Activated CD4-positive, alpha-beta T cell treated with anti-CD3 and anti-CD28 coated beads, Interleukin-2, amount 10 ng/mL, durations not matched to agents 7 days and 5 days (primary cell): ENCODE measurements at places on chromosomes 6 and 20.

DNA sequence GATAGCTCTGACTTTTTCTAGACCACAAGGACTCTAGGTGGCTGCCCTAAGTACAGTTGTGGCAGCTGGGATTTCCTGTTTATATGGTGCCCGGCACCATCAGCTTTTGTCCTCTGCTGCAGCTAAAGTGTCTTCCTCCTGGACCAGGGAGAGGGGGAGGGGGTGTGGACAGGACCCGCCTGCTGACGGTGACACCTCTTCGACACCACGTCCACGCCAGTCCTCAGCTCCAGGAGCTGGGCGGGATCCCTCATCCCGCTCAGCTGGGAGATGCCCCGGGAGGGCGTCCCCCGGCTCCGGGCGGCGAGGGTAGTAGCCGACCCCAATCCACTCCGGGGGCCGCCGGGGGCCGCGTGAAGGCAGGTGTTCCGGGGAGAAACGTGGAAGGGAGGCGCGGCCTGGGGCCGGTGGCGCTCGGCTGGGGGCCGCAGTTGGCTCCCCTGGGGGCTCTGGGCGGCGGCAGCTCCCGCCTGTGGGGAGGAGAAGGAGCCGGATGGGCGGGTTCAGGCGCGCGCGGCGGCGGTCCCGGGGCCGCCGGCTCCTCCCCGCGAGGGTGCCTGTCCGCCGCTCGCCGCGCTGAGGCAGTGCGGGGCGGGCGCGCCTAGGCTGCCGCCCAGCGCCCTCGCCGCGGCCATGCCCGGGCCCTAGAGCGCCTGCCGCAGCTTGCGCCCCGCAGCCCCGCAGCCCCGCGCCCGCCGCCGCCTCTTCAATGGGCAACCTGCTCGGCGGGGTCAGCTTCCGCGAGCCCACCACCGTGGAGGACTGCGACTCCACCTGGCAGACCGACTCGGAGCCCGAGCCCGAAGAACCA is at the start of gene OGFRL1:
Gene OGFRL1 (plus strand): TSS at position 584 of the 811 bp plus-strand sequence. CDS start 126 bp downstream, at position 710.
- DNase-seq: peak; percentile 72
- no peaks in the 10 kb centered on the region for H3K27me3 ChIP-seq
- peaks cover 40% of the 10 kb centered on the region for H3K4me1 ChIP-seq
- peaks cover 15% of the 10 kb centered on the region for H3K36me3 ChIP-seq
- H3K27ac ChIP-seq: peak within 1 kb of the TSS; percentile 85

DNA sequence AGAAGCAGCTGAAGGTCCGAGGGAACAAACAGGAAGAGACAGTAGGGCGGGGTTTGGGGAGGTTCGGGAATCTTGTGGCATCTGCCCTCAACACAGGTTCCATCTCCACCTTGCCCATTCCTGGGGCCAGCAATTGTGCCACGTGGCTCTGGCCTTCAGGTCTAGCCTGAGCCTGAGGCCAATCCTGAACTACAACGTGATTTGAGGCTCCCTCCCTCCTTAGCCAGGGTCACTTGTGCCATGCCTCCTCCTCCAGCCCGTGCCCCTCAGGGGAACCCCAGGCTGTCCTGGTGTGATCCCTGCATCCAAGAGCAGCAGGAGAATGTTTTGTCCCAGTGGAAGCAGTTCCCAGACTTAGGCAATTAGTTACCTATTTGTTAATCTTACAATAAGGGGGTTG is 3.0 kb downstream of the CST9 start:
- no peak overlapping the region for H3K27ac ChIP-seq
- H3K36me3 ChIP-seq: no peaks in the 10 kb centered on the region
- no peaks in the 10 kb centered on the region for H3K4me1 ChIP-seq
- DNase-seq: no peak

GRCh38 chr6:51472745-51473487 is 614.5 kb downstream of the PKHD1 start:
- H3K27me3 ChIP-seq: no peaks in the 10 kb centered on the region
- H3K4me3 ChIP-seq: no peak overlapping the region
- H3K4me1 ChIP-seq: no peaks in the 10 kb centered on the region
- DNase-seq: no peak

- H3K27me3 ChIP-seq: no peaks in the 10 kb centered on the region
- no peak overlapping the region for H3K4me3 ChIP-seq
Measured at GRCh38 chr6:35842381-35842780, 37.2 kb downstream of the LHFPL5 start.

- no peak overlapping the region for H3K27ac ChIP-seq
- H3K36me3 ChIP-seq: no peaks in the 10 kb centered on the region
- H3K27me3 ChIP-seq: peaks cover 6% of the 10 kb centered on the region
- no peak for DNase-seq
- no peaks in the 10 kb centered on the region for H3K4me1 ChIP-seq
Measured at GRCh38 chr6:16803294-16804200, 42.3 kb upstream of the ATXN1 start.

GRCh38 chr6:40998661-40999060 is 40.4 kb downstream of the UNC5CL start:
- no peak for DNase-seq
- H3K36me3 ChIP-seq: no peaks in the 10 kb centered on the region

DNA sequence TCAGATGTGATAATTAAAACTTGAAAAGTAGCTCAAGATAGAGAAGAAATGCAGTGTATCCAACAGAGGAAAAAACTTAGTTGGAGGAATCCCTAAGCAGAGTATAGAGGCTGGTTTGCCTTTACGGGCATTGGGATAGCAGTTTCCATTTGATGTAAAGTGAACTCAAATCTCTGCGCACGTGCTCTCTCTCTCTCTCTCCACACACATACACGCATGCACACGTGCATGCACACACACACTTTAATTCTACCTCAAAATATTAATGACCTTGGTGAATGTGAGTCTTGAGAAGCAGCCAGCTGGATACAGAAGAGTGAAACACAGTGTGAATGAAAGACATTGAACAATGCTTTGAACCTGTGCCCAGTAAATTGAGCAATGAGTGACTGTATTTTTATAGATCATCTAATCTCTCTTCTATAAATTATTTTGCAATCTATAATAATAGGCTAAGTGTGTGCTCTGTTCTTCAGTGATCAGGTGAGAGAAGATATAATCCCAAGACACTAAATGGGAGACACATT is 247.7 kb upstream of the FAM83B start:
- no peak overlapping the region for H3K4me3 ChIP-seq
- H3K4me1 ChIP-seq: no peaks in the 10 kb centered on the region
- no peak overlapping the region for H3K27ac ChIP-seq
- DNase-seq: no peak
- no peaks in the 10 kb centered on the region for H3K36me3 ChIP-seq
- no peaks in the 10 kb centered on the region for H3K27me3 ChIP-seq

DNA sequence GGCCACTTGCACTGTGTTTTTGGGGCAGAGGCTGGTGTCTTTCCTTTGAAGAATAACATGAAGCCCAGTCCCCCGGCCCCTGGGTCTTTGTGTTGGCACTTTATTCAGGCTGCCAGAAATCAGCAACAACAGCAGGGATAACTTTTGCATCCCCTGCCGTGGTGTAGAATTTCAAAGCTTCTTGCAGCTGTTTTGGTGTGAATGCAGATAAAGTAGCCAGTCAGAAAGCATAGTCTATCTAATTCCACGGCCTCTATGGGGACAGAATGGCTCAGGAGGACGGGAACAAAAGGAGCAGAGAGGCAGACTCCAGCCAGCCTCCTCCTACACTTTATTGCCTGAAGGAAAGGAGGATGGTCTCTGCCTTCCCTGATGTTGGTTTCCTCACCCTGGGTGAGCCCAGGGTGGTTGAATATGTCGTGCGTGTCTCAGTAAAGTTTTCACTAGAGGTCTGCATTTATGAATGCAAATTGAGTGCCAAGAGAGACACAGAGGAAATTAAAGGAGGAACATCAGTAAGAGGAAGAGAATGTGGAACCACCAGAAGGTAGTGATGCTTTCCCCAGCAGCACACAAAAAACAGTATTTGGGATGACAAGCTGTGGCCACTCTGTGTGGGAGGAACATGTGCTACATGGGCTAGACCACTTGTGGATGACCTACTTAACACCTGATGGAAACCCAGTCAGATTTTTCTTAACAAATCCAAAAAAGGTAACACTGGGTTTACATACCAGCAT is 125.9 kb upstream of the TRAF3IP2 start:
- no peaks in the 10 kb centered on the region for H3K27me3 ChIP-seq
- peaks cover 66% of the 10 kb centered on the region for H3K36me3 ChIP-seq
- no peak overlapping the region for H3K27ac ChIP-seq
- no peak for DNase-seq
- H3K4me1 ChIP-seq: peaks cover 57% of the 10 kb centered on the region

DNA sequence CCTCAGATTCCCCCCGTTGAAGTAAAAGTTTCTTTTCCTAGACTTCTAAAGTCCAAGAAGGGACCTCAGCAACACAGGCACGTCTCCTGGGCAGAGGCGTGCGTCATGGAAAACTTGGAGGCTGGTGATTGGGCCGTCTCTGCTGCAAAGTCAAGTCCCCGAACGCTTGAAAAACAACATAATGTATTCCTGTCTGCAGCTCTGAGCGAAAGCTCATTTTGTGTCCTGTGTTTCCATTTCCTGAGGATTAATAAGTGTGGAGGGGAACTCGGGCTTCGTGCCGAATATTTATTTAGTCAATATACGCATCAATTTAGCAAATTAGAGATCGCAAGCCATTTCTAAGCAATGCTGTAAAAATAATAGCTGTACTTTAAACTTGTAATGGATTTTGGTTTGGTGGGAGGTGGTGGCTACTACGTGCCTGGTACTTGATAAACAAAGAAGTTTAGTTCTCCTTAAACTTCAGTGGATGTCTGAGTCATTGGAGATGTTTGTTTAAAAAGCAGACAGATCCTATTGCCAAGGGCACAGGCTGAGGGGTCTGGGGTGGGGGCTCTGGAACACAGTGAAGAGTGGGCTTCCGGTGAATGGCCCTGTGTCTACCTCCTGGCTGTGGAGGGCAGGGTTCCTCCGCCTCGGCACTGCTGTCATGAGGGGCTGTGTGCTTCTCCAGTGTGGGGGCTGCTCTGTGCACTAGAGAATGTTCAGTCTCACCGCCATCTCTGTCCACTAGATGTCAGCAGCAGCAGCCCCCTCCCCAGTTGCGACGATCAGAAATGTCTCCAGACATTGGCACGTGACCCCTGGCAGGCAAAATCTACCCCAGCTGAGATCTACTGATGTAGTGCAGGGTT is 21.8 kb downstream of the PCK1 start:
- no peak for DNase-seq
- H3K4me1 ChIP-seq: no peaks in the 10 kb centered on the region
- no peak overlapping the region for H3K27ac ChIP-seq
- no peak overlapping the region for H3K4me3 ChIP-seq
- H3K36me3 ChIP-seq: no peaks in the 10 kb centered on the region

DNA sequence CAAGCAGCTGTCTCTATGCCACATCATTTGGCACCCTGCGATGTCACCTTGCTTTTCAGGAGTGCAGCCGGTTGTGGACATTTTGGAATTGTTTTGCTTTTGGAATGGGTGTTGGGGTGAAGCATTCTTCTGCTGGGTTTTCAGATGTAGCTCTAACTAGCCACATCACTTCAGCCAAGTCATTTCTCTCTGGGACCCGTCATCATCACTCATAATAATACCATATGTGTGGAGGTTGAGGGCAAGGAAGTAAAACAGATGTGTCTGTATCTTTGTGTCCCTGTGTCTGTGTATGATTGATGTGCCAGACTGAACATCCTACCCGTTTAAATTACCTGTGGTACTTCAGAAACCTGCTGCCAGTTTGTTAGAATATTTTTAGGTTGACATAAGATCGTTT is 49.5 kb upstream of the TULP4 start:
- no peak for DNase-seq
- peaks cover 7% of the 10 kb centered on the region for H3K36me3 ChIP-seq
- H3K4me1 ChIP-seq: peaks cover 3% of the 10 kb centered on the region
- H3K4me3 ChIP-seq: no peak overlapping the region
- no peaks in the 10 kb centered on the region for H3K27me3 ChIP-seq

- no peak for DNase-seq
- H3K4me1 ChIP-seq: no peaks in the 10 kb centered on the region
- H3K36me3 ChIP-seq: no peaks in the 10 kb centered on the region
Measured at GRCh38 chr20:17439616-17440296, 91.4 kb downstream of the BFSP1 start.

DNA sequence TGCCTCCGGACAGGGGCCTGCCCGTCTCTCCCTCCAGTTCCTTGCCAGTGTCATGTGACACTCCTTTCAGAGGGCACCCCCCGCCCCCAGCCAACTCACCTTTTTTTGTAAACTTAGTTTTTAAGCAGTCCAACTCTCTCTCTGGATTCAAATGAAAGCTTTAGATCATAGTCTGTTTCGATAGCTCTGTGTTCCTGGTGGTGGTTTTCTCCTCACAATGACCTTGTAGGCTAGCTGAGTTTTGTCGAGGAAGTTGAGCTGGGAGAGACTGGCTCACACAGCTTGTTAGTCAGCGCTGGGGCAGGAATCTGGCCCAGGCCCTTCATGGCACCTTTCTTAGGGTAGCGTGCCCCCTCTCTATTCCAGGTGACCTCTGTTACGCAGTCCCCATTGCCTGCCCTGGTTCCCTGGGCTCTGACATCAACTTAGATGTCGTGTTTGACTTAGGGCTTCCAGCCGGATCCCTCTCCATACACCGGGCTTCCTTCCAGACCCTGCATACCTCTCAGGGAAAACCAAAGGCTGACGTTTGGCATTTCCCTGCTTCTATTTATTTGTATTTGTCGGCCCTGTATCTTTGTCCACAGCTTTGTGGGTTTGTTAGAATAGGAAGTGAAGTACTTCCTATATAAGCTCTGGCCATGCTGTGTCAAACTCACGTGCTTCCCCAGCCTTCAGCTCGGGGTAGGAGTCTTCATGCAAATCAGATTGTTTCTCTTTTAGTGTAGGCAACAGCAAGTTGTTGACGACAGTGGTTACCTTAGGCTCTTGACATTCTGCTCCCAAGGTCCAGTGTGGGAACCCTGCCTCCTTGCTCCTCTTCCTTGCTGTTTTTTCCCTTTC is 12.7 kb downstream of the IGF2R start:
- H3K4me3 ChIP-seq: peak overlapping the region; percentile 54
- H3K27me3 ChIP-seq: no peaks in the 10 kb centered on the region
- H3K27ac ChIP-seq: peak overlapping the region; percentile 88
- peaks cover 88% of the 10 kb centered on the region for H3K4me1 ChIP-seq
- DNase-seq: peak; percentile 56
- H3K36me3 ChIP-seq: peaks cover 8% of the 10 kb centered on the region

DNA sequence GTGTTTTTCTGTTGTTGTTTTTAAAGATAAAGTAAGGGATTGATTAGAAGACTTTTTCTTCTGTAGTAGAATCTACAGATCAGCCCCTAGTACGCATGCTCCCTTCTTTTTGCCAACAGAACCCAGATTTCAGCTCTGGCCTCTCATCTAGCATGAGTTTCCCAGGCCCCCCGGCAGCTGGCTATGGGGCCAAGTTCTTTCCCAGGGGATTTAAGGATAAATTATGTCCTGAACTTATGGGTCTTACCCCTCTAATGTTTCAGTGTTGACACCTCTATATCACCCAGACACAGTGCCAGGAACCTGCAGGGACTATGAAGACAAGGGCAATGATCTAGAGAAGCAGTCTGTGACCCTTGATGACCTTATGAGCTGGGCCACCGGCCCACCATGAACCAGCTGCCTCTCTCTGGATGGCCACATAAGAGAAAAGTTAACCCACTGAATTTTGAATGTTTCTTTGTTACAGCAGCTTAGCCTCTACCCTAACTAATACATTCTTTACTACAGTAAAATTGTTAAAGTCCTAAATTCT is 150.5 kb downstream of the UNC5CL start:
- no peaks in the 10 kb centered on the region for H3K4me1 ChIP-seq
- no peak overlapping the region for H3K4me3 ChIP-seq
- DNase-seq: no peak
- H3K27ac ChIP-seq: no peak overlapping the region

GRCh38 chr6:149889326-149889725 is 8.6 kb downstream of the RAET1E start:
- no peak overlapping the region for H3K27ac ChIP-seq
- DNase-seq: no peak
- peaks cover 28% of the 10 kb centered on the region for H3K27me3 ChIP-seq
- H3K4me3 ChIP-seq: no peak overlapping the region
- H3K36me3 ChIP-seq: no peaks in the 10 kb centered on the region
- no peaks in the 10 kb centered on the region for H3K4me1 ChIP-seq

GRCh38 chr6:24827162-24827561 is 28.4 kb upstream of the ARMH2 start:
- peaks cover 2% of the 10 kb centered on the region for H3K4me1 ChIP-seq
- no peaks in the 10 kb centered on the region for H3K27me3 ChIP-seq
- no peak overlapping the region for H3K4me3 ChIP-seq
- no peak overlapping the region for H3K27ac ChIP-seq
